Epithelial cell of proximal tubule (primary cell): ENCODE measurements at places on chromosomes 7 and 10.

DNA sequence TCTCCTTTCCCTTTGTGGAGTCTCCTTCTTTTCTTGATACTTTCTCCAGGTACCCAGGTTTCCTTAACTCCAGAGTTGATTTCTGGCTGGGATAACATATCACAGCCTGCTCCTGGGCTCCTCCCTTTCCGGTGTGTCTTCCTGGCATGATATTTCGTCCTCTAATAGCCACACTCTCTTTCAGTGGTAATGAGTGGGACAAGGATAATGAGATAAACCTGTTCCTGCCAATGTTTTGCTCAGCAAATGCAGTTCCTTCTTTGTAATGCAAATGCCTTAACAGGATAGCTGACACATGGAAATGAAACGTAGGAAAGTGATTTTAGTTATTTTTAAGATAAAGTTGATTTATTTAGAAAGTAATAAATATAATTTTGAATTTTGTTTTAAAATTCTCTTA is 168.6 kb downstream of the NRP1 start:
- no peak for DNase-seq

DNA sequence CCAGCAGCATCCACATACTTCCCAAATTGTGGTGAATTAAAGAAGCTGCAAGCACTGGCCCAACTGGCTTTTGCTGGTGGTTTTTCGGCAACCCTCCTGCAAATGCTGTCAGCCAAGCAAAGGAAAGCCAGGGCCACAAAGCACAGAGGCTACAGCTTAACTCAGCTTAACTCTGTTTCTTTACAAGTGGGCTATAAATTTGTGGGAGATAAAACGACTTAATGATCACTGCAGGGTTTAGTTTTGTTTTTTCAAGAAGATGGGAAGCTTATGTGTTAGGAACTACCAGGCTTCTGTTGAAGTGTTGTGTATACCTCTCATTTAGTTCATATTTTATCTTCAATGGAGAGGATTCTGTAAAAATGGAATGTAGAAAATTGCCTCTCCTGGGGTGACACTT is 110.6 kb downstream of the TACC2 start:
- DNase-seq = no peak

DNA sequence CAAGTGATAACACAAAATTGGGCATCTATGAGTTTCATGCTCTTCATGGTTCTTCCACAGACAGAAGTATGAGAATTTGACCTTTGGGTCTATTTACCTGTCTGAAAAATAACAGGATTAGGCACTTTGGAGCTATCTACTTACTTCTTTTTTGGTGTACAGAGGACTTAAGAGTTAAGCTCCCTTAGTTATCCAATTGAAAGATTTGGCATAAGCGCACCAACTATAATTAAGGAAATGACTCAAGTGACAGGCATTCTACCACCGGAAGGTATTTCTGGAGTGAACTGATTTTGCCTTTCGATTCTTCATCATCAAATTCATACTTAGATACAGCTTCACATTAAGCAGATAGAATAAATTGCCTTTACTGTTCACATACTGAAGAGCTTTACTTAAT is 43.9 kb downstream of the IFIT5 start:
- DNase-seq = no peak

DNA sequence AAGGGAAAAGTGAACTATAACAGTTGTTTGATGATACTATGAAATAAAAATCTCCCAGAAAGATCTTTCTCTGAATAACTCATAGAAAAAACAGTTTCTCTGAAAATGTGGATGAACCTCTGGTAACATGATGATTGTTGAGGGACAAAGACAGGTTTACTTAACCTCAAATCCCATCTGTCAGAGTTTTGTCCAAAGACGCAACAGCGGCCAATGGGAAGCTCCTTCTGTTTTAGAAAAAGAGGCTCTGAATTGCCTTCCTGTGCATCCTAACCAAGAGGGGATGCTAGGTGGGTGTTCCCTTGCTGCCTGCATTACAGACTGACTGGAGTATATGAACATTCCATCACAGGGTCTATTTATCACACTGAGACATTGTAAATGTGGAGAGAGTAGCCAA is 8.9 kb upstream of the HYCC1 start:
- DNase-seq = no peak
